ENCODE measurements at places on chromosomes 7 and 10.

- DNase-seq, result no peak
These were observed 365.5 kb downstream of the GALNT17 start for GRCh38 chr7:71497256-71497946.

DNA sequence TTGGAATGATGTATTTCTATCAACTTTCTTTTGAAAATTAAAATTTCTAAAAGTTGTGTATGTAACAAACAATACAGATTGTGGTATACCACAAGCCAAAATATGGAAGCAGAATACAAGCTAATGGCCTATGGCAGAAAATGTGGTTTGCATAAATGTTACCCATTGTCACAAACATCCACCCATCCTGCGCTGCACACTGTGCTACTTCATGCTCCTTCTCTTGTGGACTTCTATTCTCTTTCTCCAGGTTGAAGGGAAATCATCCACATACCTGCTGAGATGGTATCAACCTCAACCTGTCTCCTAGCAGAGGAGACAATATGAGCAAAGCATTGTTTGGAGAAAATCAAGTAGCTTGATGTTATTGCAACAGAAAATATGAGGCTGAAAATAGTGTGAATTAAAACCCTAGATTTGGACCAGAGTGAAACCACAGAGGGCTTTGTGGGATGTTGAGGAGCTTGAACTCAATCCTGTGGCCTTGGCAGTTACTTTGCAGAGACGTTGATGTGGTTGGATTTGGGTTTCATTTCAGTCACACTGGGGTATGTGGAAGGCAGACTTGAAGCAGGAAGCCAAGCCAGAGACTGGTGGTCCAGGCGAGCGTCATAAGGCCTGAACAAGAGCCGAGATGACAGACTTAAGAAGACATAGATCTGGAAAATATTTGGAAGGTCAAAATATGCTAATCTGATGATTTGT, 63.8 kb downstream of the ICA1 start:
- DNase-seq, result no peak

DNA sequence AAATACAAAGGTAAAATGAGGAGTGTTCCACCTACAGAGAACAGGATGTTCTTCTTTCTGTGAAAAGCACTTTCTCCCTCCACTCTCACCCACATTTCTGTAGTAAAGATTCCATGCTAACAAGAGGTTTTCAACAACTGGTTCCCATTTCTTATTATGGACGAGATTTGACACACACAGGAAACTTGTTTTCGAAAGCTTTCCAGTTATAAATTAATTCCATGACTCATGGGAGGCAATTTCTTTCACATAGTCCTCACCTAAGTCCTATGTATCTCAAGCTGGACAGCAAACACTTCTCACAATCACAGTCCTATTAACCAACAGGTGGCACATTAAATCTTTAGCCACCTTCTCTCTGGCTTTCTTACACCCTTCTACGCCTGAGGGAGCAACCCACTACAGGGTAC, 24.5 kb downstream of the RAPGEF5 start:
- DNase-seq, result no peak

DNA sequence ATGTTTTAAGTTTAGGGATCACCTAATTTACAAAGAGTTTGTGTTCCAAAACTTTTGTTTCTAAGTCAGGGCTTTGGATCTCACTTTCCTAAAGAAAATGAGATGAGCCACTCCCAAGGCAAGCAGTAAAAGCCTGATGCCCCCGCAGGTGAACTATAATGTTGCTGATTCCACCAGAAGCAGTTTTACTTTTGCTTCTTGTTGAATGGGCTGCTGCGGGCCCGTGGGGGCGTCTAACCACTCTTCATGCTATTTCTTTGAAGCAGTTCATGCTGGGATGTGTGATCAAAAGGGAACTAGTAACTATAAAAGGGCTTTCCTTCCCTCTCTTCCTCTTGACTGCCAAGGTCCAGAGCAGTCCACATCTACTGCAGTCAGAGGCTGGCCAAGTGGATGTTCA, 118.7 kb upstream of the NEBL start:
- no peak for DNase-seq

DNA sequence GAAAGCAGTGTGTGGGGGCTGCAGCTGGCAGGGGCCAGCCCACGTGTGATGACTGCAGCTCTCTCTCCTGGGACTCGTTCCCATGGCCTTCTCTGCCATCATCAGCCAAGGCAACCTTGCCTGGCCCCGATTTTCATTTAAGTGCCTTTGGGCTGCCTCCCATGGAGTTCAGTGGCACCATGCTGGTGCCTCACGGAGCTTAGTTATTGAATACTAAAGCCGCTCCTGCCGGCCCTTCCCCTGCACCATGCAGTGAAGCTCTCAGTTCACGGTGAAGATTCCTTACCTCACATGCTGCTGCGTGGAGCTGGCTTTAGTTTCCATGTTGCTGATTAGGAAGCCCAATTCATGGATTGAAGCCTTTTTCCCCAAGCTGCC, 141.5 kb upstream of the EEPD1 start:
- no peak for DNase-seq

- no peak for DNase-seq
These were observed 82.5 kb downstream of the ZNF467 start for GRCh38 chr7:149690688-149691446.

DNA sequence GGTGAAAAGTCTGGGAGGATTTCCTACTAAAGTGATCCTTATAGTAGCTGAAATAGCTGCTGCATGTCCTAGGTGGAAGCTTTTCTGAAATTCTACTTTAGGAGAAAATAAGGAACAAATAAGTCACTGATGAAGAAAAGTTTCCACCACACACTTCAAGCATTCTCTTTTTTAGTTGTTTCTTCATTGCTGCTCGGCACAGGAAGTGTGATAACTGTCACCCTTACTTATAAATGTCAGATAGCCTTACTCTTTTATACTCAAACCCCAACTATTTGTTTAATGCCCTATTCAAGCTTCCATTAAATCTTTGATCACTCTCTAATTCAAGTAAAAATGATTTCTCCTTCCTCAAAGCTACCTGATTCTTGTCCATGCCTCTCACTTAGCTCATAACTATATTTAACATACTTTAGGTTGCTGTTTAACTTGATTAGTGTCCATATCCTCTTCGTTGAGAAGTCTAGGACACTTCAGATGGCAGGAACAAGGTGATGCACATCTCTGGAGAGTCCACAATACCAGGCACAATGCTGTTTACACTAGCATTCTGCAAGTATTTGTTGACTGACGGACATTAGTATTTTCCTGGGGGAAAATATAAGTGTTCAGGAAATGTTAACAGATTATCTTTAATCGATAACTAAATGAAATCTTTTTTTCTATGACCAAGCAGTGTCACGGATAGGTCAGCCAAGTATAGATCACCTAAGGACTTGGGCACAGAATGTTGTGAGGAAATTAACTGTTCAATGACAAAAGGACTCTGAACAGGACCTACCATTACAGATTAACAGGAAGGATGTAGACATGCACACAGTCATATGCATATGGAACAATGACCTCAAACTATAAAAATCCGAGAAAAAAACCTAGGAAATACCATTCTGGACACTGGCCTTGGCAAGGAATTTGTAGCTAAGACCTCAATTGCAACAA, 67.4 kb downstream of the ZNF438 start:
- no peak for DNase-seq

- DNase-seq, result no peak
These were observed 26.4 kb downstream of the KIF11 start for GRCh38 chr10:92619368-92619767.

DNA sequence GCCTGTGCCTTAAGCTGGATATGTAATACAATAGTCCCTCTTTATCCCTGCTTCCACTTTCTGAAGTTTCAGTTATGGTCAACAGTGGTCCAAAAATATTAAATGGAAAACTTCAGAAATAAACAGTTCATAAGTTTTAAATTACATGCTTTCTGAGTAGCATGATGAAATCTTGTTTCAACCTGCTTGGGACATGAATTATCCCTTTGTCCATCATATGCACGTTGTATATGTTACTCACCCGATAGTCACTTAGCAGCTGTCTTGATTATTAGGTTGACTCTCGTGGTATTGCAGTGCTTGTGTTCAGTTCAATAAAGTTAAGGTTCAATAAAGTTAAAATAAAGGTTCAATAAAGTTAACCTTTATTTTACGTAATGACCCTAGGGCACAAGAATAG, 25.5 kb downstream of the C1GALT1 start:
- DNase-seq, result no peak

DNA sequence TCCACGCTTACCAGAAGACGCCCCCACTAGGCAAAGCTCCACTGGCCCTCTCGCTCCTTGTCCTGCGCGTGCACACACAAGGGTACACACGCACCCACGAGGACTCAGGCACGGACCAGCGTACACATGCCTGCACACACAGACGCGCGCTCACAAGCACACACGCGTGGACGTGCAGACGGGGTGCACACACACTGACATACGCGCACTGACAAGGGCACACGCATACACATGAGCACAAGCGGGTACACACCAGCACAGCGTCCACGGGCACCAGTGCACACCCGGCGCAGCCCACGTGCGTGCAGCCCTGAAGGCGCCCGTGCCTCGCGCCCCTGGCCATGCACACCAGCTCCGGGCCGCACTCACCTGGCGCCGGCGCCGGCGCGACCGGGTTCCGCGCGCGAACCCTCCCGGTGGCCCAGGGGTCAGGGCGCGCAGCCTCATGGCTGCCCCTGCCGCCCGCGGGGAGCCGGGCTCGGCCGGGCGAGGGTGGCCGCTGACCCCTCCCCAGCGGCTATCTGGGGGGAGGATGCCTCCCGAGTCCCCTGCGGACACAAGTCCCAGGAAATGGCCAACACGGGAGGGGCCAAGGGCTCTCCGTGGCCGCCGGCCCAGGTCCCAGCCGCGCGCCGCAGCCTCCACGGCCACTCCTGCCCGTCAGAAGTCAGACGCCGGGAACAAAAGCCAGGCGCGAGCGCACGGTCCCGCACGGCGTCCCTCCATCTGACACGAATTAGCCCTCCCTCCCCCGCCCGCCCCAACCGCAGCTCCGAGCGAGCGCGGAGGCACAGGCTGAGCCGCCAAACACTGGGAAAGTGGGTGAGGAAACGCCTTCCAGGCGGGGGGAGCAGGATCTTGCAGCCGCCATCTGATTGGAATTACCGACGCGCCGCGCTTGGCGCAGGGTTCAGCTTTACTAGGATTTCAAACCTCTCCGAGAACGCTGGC, 45.0 kb downstream of the TNS3 start:
- DNase-seq, result no peak

All from activated T-cell treated with anti-CD3 and anti-CD28 coated beads for 24 hours (primary cell).